ENCODE measurements at places on chromosomes 16 and 17. TPM values are rescaled to one million over a fixed set of nuclear protein-coding genes. Genes with fewer than 3 reads are reported as not detected.

The DUS2 gene
- total RNA-seq, result 34.7 TPM

- no peak overlapping the region for H3K27ac ChIP-seq
- no peak overlapping the region for H3K4me3 ChIP-seq
- peaks cover 85% of the 10 kb centered on the region for H3K4me1 ChIP-seq
- peaks cover 56% of the 10 kb centered on the region for H3K36me3 ChIP-seq
- DNase-seq, result no peak
Observed at GRCh38 chr17:80704894-80705293, 160.3 kb downstream of the RPTOR start.

The IL17C gene
- not detected for total RNA-seq

The EPOP gene
- 56.5 TPM for total RNA-seq

DNA sequence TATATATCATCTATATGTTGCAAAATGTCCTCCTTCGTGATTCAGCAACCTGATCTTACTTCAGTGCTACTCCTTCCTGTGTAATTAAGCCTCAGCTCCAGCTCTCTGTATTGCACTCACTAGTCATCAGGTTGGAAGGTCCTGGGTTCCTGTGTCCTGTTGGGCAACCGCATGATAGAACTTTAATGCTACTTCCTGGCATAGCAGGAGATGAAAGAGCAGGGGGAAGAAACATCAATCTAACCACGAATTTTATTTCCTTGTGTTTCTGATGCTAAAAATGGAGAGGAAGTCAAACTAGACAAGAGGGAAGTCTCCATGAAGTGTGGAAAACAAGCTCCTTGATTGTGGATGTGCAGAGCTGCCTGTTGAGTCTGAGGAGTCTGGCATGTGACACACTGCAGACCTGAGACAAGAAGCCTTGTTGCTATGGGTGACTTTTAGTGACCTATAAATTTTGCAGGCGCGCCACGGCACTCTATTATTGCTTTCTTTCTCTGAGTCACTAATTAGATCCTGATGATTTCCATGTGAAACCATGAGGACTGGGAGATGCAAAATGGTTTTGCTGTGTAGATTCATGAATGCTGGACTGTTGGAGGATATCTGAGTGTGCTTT lies 25.6 kb downstream of the IGSF6 start:
- no peaks in the 10 kb centered on the region for H3K27me3 ChIP-seq
- peaks cover 24% of the 10 kb centered on the region for H3K4me1 ChIP-seq
- DNase-seq, result no peak
- peak overlapping the region; percentile 51 for H3K27ac ChIP-seq

DNA sequence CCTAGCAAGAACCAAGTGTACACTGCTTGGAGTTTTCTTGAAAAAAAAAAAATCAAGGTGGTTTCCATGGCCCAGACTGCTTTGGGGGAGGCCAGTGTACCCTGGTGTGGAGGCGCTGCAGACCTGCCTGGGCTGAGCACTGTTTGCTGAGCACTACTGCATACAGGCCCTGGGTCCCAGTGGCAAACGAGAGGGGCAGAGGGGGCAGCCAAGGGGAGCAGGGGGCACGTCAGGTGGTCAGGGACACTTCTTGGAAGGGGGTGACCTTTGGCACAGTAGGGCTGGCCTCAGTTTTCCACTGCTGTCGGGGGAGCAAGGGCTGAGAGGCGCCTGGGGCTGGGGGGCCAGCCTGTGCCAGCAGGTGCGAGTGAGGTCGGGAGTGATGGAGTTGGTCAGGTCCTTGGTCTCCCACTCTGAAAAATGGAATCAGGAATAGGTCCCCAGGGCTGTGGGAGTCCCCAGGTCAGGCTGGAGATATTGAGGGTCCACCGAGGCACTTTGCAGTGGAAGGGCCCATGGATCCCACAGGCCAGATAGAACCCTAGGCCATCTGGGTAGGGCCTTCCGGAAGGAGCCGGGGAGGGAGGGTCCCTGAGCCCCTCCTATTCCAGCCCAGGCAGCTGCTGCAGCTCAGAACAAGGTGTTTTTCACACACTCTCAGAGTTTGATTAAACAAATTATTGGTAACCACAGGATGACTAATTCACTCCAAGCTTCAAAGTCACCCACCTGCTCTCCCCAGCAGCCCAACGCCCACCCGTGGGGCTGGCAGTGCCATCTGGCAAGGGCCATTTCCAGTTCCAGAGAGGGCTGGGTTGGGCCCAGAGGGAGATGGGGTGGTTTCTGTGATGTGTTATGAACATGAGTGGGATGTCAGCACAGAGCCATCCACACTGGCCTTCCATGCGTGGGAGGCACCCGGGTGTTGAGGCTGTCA lies 3.5 kb downstream of the ZFPM1 start:
- H3K27ac ChIP-seq, result peak overlapping the region; percentile 93
- peaks cover 37% of the 10 kb centered on the region for H3K4me1 ChIP-seq

DNA sequence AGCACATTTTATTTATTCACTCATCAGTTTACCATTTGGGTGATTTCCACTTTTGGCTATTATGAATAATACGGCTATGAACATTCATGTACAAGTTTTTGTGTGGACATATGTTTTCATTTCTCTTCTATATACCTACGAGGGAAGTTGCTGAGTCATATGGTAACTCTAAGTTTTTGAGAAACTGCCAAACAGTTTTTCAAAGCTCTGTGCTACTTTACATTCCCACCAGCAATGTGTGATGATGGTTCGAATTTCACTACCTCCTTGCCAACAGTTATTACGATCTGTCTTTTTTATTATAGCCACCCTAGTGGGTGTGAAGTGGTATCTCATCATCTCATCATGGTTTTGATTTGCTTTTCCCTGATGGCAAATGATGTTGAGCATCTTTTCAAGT lies 63.7 kb upstream of the MRTFB start:
- peaks cover 5% of the 10 kb centered on the region for H3K27me3 ChIP-seq
- H3K4me1 ChIP-seq, result peaks cover 18% of the 10 kb centered on the region
- no peak overlapping the region for H3K27ac ChIP-seq
- no peak for DNase-seq

DNA sequence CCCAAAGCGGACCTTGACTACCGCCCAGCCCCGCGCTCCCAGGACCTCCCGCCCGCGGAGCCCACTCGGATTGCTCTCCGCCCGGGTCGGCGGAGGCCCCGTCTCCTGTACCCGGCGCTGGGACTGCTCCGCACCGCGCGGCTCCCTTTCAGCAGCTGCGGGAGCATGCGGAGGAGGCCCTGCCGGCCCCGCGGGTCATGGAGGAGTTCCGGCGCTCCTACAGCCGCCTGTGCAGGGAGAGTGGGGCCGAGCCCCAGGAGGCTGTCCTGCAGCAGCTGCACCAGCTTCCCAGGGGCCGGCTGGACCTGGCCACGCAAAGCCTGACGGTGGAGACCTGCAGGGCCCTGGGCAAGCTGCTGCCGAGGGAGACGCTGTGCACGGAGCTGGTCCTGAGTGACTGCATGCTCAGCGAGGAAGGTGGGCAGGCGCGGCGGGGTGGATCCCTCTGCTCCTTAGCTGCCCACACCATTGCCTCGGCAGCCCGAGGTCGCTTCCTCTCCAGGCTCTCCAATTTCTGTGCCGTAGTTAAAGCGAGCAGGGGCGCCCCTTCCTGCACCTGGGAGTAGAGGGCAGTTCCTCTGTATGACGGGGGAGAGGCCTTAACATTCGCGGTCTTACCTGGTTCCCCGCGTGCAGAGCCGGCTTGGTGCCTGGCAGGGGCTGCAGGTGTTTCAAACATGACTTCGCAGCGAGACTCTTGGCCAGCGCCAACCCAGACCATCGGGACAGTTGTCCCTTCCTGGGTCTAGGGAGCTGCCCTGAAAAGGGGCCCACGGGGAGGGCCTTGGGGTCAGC lies 539 bp downstream of the LRRC45 start:
- peaks cover 3% of the 10 kb centered on the region for H3K36me3 ChIP-seq
- H3K4me1 ChIP-seq, result peaks cover 15% of the 10 kb centered on the region
- peak overlapping the region; percentile 44 for H3K27ac ChIP-seq
- H3K4me3 ChIP-seq, result peak overlapping the region; percentile 85
- no peaks in the 10 kb centered on the region for H3K27me3 ChIP-seq

The CD300H gene
- not detected for total RNA-seq

The FOXN1 gene
- total RNA-seq, result not detected

The AANAT gene
- not detected for total RNA-seq

The KRTAP4-4 gene
- not detected for total RNA-seq

The GLP2R gene
- total RNA-seq, result not detected

The RGS11 gene
- total RNA-seq, result 0.29 TPM

The FOXL1 gene
- total RNA-seq, result 0.05 TPM

GRCh38 chr17:37476431-37477120 lies 13.1 kb upstream of the DUSP14 start:
- no peaks in the 10 kb centered on the region for H3K27me3 ChIP-seq
- no peak for DNase-seq
- H3K4me1 ChIP-seq, result peaks cover 4% of the 10 kb centered on the region
- no peak overlapping the region for H3K27ac ChIP-seq

DNA sequence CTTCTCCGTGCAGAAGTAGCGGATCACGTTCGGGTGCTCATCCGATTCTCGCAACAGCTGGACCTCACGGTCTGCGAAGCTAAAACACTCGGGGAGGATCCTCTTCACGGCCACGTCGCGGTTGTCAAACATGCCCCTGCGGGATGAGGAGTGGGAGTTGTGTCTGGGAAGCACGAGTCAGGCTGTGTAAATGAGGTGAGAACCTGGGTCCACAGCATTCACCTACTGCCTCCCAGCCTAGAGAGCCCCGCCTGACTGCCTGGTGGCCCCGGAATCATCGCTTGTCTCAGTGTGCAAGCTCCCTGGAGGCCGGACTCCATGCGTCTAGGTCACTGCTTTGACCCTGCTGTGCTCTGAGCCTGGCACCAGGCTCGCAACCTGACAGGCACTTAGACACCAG lies 33.9 kb upstream of the ICAM2 start:
- peaks cover 73% of the 10 kb centered on the region for H3K4me1 ChIP-seq
- peaks cover 81% of the 10 kb centered on the region for H3K36me3 ChIP-seq
- H3K27me3 ChIP-seq, result no peaks in the 10 kb centered on the region
- no peak overlapping the region for H3K4me3 ChIP-seq

The C16orf54 gene
- 21.3 TPM for total RNA-seq

GRCh38 chr17:4786516-4786915 lies 352 bp upstream of the VMO1 start:
- H3K27ac ChIP-seq, result no peak overlapping the region
- H3K36me3 ChIP-seq, result peaks cover 4% of the 10 kb centered on the region
- peaks cover 43% of the 10 kb centered on the region for H3K4me1 ChIP-seq
- H3K27me3 ChIP-seq, result peaks cover 58% of the 10 kb centered on the region

DNA sequence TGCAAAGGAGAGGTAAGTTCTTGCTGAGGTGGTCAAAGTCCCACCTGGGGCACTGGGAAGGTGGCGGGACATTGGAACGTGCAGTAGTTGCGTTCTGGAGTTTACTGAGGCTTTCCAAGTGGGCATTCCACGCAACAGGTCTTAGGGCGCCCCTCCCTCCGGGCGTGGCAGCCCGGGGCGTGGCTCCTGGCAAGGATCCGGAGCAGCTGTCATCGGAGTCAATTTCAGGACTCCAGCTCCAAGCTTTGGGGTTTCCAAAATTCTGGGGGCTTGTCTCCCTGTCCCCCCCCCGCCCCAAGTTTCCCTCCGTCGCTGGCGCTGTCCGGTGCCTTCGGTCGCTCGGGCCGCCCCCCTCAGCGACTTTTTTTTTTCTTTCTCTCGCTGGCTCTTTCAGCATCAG lies 43.1 kb upstream of the AMZ2 start:
- H3K27me3 ChIP-seq, result peaks cover 18% of the 10 kb centered on the region
- H3K4me1 ChIP-seq, result peaks cover 36% of the 10 kb centered on the region
- peaks cover 9% of the 10 kb centered on the region for H3K36me3 ChIP-seq
- DNase-seq, result no peak
- H3K4me3 ChIP-seq, result peak overlapping the region; percentile 90
- no peak overlapping the region for H3K27ac ChIP-seq

DNA sequence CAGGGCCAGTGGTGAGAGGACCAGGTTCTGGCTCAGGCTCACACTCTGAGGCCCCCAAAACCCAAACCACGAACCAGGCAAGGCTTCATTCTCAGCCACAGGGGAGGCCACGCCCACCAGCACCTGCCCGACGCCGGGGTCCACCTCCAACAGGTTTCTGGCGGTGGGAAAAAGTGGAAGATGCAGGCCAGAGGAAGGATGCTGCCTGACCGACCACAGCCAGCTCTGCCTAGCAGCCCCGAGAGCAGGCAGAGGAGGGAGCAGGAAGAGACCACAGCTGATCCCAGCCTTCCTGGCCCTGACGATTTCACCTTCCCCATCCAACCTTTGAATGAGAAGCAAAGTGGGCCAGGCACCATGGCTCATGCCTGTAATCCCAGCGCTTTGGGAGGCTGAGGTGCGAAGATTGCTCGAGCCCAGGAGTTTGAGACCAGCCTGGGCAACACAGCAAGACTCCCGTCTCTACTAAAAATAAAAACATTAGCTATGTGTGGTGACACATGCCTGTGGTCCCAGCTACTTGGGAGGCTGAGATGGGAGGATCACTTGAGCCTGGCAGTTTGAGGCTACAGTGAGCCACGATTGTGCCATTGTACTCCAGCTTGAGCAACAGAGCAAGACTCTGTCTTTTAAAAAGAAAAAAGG lies 30.7 kb upstream of the SLC38A10 start:
- no peaks in the 10 kb centered on the region for H3K36me3 ChIP-seq
- H3K27ac ChIP-seq, result no peak overlapping the region
- H3K27me3 ChIP-seq, result no peaks in the 10 kb centered on the region
- no peak overlapping the region for H3K4me3 ChIP-seq
- no peaks in the 10 kb centered on the region for H3K4me1 ChIP-seq

DNA sequence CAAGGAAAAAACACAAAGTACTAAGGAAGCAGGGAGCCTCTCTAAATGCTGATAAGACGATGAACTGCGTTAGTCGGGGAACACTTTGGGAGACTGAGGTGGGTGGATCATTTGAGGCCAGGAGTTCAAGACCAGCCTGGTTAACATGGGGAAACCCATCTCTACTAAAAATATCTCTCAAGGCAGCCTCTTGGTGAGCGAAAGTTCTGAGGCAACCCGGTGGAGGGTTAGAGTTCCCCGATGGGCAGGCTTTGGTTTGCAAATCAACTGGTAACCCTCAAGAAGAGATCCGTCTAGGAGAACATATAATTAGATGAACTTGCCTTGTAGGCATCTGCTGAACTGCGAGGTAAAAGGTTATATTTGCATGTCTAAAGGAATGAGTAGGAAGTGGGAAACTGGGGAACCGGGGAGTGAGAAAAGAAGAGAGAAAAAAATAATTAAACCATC lies 44.6 kb downstream of the WSB1 start:
- H3K27me3 ChIP-seq, result peaks cover 1% of the 10 kb centered on the region
- no peak overlapping the region for H3K27ac ChIP-seq
- DNase-seq, result no peak
- peaks cover 13% of the 10 kb centered on the region for H3K4me1 ChIP-seq
- no peaks in the 10 kb centered on the region for H3K36me3 ChIP-seq

The HID1 gene
- 0.31 TPM for total RNA-seq

DNA sequence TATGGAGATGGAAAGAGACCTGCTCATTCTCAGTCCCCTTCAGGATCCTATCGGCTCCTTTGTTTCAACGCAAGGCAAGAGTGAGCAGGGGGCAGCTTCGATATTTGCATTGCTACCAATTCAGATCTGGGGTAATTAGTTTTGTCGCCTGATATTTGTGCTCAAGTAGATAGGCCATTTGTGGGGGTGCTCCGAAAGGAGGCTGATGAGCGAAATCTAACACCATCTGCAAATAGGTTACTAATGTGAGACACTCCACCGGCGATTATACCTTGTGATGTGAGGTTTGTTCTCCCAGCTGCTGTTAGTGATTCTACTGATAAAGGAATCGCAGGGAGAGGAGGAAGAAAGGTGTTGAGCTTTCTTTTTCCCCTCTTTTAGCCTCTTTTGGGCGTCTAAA lies 31.5 kb downstream of the WSCD1 start:
- H3K27me3 ChIP-seq, result peaks cover 2% of the 10 kb centered on the region
- H3K4me3 ChIP-seq, result no peak overlapping the region
- H3K4me1 ChIP-seq, result no peaks in the 10 kb centered on the region
- no peak for DNase-seq
- H3K36me3 ChIP-seq, result no peaks in the 10 kb centered on the region
- no peak overlapping the region for H3K27ac ChIP-seq

GRCh38 chr17:39239640-39240314 lies 14.0 kb upstream of the STAC2 start:
- DNase-seq, result peak; percentile 50
- H3K27me3 ChIP-seq, result peaks cover 8% of the 10 kb centered on the region
- no peaks in the 10 kb centered on the region for H3K36me3 ChIP-seq
- no peak overlapping the region for H3K4me3 ChIP-seq
- H3K4me1 ChIP-seq, result peaks cover 13% of the 10 kb centered on the region
